Stimulated activated CD8-positive, alpha-beta memory T cell treated with anti-CD3 and anti-CD28 coated beads, Interleukin-12 subunit alpha, Interleukin-12 subunit beta, amount 100 ng/mL, for 4 hours (primary cell): ENCODE measurements at places on chromosomes 6 and 20.

- DNase-seq = no peak
Observed at GRCh38 chr20:44431502-44432234, 44.0 kb upstream of the TTPAL start.

- DNase-seq = no peak
Observed at GRCh38 chr6:134314006-134314821, 3.7 kb downstream of the SGK1 start.

DNA sequence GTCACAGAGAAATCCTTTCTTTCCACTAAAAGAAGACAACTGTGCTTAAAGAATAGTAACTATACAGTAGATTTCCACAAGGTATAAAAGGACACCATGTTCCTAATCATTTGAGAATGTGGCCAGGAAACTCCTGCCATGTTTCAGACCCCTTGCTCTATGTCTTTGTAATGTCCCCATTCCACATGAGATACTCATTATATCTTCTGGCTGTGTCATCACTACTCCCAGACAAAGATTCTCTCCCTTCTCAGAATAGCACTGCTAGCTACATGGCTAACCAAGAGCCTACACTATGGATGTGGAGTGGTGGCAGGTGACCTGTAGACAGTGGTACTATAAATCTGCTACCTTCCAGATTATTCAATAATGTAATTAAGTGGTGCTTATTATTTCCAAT, 218.1 kb upstream of the MCHR2 start:
- DNase-seq = no peak

- DNase-seq = no peak
Observed at GRCh38 chr6:6348256-6348655, 27.8 kb upstream of the F13A1 start.

DNA sequence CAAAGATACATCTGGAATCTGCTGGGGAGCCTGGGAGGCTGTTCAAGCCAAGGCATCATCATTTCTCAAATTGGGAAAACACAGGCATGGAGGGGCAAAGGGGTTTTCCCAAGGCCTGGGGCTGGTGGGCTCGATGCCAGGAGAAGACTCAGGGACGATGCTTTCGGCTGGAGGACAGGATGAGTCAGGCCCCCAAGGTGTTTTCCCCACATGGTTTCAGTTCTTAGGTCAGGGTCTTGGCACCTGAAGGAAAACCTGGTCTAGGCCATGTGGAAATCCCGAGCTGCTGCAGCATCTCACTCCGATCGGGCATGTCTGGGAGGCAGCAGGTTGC, 348.1 kb downstream of the CDC5L start:
- DNase-seq = no peak

DNA sequence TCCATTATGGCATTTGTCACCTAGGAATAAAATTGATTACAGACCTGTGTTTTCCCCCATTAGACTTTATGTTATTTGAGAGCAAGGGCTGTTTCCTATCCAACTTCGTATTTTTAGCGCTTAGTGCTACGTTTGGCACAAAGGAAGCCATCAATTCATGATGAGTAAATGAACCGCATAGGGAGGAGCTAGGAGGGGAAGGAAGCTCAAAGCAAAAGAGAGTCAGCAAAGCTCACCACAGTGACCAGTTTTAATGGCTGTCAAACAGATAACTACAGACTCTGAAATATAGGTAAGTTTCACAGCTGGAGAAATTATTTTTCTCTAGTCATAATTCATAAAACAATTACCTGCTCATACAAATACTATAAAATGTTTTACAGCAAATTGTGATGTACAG, 6.9 kb upstream of the SAMD3 start:
- no peak for DNase-seq

- no peak for DNase-seq
Observed at GRCh38 chr6:79441192-79441591, 96.0 kb downstream of the LCA5 start.

GRCh38 chr6:39599973-39600372, 125.2 kb downstream of the KIF6 start:
- DNase-seq = no peak
